HuH-7.5 (cell line): ENCODE measurements at places on chromosomes 3 and 15.

DNA sequence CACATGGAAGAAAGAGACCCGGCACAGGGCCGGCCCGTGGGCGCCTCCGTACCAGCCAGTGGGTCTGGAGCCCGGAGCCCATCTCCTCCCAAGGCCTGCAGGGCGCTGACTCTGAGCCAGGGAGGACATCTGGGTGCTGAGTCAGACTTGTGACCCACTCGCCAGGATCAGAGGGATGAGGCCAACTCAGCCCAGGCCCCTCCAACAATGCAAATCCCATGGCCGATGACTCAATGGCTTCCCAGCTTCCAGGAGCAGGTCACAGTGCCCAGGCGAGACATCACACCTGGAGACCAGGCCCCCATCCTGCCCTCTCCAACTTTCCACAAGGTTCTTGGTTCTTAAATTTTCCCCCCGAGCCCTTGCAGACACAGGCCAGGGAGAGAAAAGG is 95.1 kb downstream of the LRIG1 start:
- no peak for DNase-seq

- no peak for DNase-seq
Measured at GRCh38 chr15:57306944-57307411, 69.3 kb upstream of the CGNL1 start.

DNA sequence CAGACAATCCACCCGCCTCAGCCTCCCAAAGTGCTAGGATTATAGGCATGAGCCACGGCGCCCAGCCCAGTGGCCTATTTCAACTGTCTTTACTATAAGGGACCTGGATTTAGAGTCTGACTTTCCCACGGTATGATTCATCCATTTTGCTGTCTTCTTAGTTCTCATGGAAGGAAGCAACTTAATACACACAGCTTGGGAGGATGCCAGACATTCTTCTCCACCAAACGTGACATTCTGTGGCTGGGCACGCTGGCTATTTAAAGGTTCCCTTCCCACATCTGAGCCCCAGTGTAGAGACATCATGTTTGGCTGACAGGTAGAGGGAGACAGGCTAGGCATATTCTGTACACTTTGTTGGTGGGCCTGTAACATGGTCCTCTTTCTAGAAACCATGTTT is 26.2 kb downstream of the FAM43A start:
- DNase-seq = no peak

DNA sequence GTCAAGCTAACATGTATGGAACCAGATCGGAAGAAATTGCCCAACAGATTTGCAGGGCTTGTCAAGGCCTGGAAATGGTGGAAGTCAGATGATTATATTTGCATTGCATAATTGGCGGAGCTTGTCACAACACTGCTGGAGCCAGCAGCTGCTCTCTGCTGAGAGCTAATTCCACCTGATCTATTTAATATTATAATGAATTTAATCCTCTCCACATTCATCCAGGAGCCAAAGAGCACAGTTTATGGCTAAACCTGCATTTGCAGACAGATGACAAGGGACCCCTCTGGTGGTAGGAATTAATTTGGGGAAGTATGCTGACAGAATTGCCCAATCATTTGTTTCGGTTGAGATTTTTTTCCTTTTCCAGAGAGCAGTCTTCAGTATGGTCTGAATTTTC is 730.2 kb downstream of the TUSC7 start:
- no peak for DNase-seq

DNA sequence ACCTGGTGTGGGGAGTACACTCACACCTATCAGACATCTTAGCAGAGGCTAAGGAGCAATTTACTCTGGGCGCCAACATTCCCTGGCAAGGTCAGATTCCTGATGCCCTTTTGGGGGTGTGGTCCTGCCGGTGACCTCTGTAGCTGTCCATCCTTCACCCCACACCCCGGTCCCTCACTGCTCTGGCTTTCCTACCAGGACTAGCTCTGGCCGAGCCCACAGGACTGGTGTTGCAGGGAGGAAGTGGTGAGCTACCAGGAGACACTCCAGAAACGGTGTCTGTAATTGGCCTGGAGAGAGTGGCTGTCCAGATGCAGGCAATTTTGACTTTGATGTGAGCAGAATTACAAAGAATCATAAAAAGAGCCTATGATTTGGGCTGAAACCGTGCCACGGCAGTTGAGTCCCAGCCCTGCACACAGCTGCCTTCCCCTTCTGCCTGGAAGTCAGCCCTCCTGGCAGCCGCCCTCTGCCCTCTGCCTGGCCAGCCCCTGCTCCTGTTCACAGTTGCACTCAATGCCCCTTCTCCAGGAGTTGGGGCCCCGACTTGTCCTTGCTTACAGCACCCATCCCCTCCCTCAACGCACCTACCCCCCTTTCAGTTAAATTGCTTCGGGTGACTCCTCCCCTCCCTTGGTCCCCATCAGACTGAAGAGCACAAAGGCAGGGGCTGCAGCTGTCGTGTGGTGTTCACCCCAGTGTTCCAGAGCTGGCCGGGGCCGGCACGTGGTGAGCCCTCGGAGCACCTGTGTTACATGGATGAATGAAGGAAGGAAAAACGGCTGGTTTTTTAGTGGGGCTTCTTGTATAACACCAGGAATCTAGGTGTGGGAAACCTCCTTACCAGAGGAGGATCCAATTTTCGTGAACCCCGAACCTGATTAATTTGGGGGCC is 80.2 kb upstream of the TPM1 start:
- no peak for DNase-seq

DNA sequence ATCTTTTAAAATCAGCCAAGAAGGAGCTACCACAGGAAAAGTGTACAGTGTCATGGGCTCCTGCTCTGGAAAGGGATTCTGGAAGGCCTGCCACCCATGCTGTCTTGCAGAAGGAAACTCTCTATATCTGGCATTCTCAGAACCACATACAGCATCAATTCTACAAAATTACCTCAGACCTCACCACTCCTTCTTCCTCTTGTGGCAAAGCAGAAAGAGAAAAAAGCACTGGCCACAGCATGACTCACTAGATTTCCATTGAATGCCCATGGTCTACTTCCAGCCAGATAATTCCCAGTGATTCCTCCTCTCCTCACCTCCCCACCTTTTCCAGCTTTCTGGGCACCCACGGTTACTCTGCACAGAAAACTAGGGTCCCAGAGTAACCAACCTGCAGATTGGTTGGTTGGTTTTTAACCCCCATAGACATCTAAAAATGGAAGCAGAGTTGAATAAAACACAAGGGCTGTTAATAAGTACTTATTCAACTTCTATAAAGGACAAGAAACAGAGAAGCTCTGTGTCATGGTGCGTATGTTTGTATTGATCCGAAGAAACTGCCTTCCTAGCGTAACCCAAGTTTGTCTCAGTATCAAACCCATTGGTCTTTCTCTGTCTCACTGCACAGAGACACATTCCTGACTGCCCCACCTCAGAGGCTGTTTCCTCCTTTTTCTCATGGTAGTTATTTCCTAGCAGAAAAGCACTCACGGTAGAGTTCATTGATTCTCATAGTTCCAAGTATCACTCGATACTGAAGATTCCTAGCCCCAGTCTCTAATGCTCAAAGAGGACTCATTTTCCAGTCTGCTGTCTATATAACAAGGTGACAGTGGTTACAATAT is 67.7 kb downstream of the LDHAL6B start:
- DNase-seq = no peak
